Pancreas (tissue), 10 donors: ENCODE measurements at places on chromosomes 2 and 18.

GRCh38 chr2:102056079-102056581 is 64.4 kb downstream of the IL1R2 start:
- no peak for DNase-seq

DNA sequence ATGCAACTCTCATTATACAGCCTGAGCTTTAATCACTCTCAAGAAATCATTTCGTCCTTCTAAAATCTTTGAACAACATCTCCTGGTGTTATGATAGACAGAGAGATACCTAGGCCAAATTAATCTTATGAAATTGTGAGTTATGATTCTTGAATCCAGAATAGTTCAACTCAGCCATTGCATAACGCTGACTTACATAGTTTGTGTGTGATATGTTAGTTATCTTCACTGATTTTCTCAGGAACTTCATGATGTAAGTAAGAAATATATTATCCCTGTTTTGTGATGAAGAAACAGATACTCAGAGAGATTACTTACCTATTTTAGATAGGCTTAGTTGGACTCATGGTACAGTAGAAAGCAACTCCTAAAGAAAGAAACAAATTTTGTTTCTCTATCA is 684.4 kb downstream of the ZEB2 start:
- DNase-seq: no peak

DNA sequence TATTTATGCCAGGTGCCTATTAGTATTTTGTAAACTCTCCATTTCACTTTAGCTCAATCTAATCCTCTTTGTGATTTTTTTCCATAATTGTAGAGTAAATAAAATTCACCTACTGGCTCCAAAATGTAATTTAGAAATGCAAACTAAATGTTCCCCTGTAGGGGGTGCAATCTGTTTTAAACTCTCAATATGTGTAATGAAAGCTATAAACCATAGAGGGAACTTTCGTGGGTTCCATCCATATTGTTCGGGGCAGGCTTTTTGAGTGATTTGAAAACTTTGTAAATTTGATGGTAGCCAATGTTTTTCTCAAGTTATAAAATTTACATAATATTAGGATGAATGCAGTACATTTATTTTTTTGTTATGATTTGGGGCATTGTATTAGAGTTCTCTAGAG is 49.4 kb downstream of the TSPYL6 start:
- no peak for DNase-seq

- DNase-seq: no peak
Observed at GRCh38 chr2:208255557-208256106, 761 bp upstream of the IDH1 start.

GRCh38 chr18:56672391-56672790 is 21.2 kb downstream of the WDR7 start:
- no peak for DNase-seq

DNA sequence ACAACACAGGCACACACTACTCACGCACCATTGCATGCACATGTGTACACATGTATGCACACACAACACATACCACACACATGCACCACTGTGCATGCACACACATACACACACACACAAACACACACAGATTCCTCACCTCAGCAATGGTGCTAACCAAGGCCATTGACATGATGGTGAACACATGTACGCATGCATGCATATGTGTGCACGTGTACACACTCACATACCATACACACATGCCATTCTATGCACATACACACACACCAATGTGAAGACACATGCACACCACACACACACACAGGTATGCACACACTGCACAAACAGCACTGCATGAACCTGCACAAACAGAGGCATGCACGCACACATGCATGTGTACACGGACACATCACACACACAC is 976.0 kb downstream of the DCDC2C start:
- no peak for DNase-seq

DNA sequence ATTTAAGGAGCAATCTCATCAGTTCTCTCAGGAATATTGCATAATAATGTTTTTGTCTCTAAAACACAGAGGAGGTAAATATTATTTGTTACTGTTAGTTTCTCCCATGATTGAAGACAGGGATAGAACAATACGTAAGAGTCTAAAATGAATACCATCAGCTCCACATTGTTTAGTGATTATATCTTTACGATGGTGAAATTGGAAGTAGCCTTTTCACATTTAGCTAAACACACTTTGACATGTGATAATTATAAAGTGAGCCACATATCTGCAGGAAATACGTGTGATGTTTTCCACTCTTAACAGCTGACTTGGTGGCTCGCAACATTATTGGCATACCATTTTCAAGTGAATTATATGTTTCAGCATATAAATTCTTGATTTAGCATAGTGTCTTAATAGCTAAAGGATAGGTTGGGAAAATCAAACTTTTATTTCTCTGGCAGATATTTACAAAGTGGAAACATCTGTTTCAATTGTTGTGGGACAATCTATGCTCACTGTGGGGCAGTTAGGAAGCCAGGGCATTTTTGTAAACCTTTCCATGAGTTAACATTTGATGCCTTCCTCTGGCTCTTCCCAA is 208.1 kb upstream of the RASGRP3 start:
- DNase-seq: no peak

- DNase-seq: no peak
Observed at GRCh38 chr2:150100336-150100735, 387.1 kb downstream of the RND3 start.

- no peak for DNase-seq
Observed at GRCh38 chr18:52007105-52007504, 332.9 kb upstream of the DCC start.

DNA sequence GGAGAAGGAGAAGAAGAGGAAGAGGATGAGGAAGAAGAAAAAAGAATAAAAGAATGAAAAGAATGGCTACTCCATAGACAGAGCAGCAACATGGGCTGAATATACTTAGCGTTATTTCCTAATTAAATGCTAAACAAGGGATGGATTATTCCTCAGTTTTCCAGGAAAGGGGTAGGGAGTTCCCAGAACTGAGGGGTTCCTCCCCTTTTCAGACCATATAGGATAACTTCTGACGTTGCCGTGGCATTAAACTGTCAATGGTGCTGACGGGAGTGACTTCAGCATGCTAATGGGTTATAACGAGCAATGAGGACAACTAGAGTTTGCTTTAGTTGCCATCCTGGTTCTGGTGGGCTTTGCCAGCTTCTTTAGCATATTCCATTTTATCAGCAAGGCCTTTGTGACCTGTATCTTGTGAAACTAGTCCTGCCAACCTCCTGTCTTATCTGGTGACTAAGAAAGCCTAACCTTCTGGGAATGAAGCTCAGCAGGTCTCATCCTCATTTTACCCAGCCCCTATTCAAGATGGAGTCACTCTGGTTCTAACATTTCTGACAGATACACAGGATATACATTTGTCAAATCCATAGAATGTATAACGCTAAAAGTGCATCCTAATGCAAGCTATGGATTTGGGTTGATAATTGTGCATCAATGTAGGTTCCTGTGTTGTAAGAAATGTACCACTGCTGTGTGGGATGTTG is 152.3 kb downstream of the MAIP1 start:
- DNase-seq: no peak

GRCh38 chr18:32237049-32237448 is 47.2 kb downstream of the MEP1B start:
- no peak for DNase-seq

- DNase-seq: no peak
Observed at GRCh38 chr2:7070483-7070882, 153.3 kb downstream of the RNF144A start.
